ENCODE measurements at places on chromosomes 3 and 15.

DNA sequence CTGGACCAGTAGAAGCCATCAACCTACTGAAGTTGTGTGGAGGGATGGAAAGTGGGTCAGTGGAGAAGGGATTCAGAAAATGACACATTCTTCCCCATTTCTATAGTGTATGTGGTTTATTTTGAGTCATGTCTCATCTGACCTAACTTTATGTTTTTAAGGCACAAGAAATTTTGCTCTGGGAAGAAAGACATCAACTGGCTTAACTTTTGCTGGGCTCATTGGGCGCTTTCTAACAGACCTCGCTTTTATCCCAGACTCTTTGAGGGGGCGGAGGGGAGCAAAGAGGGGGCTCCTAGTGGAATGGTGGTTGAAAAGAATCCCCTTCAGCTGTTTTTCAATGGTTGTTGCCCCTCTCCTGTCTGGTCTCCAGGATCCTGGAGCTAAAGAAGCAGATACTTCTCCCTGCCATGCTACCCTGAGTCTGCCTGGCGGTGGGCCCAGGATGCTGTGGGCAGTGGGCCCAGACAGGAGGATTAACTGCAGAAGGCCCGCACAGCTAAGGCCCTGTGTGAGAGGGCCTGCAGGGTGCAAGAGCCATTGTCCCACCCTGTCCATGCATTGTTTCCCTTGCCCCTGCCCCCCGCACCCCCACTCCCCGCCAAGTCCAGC lies 14.5 kb downstream of the CSRNP1 start:
- DNase-seq = no peak

- DNase-seq = peak; percentile 53
Observed at GRCh38 chr3:53978386-53978785, 86.7 kb upstream of the SELENOK start.

- peak; percentile 88 for DNase-seq
Observed at GRCh38 chr15:84748274-84749110, at the start of gene ZNF592. Gene ZNF592 (plus strand): TSS chr15:84748592. CDS start chr15:84782676, 34,084 bp downstream.

- DNase-seq = no peak
Observed at GRCh38 chr3:196360586-196360985, 22.4 kb upstream of the TM4SF19 start.

GRCh38 chr3:169660709-169661360 lies 2.7 kb downstream of the MECOM start:
- DNase-seq = peak; percentile 54

GRCh38 chr3:195895078-195895860 lies 13.1 kb downstream of the TNK2 start:
- DNase-seq = peak; percentile 66

- DNase-seq = no peak
Observed at GRCh38 chr15:70955151-70955550, 62.5 kb downstream of the LRRC49 start.

- DNase-seq = no peak
Observed at GRCh38 chr3:159038405-159038804, 236.6 kb downstream of the MFSD1 start.

- DNase-seq = no peak
Observed at GRCh38 chr3:54541369-54541768, 386.5 kb downstream of the LRTM1 start.

- DNase-seq = no peak
Observed at GRCh38 chr3:148551767-148552260, 145.9 kb upstream of the AGTR1 start.

GRCh38 chr15:75666823-75667501 lies 19.2 kb downstream of the SNX33 start:
- DNase-seq = no peak

GRCh38 chr15:50262533-50262932 lies 3.0 kb downstream of the HDC start:
- no peak for DNase-seq

- DNase-seq = no peak
Observed at GRCh38 chr15:27722102-27722501, 377.0 kb downstream of the OCA2 start.

GRCh38 chr3:171790898-171791691 lies 19.2 kb downstream of the PLD1 start:
- no peak for DNase-seq

GRCh38 chr3:51538115-51538458 lies 432 bp upstream of the RAD54L2 start:
- DNase-seq = no peak

- no peak for DNase-seq
Observed at GRCh38 chr15:40150163-40150925, 10.5 kb upstream of the BUB1B start.

- no peak for DNase-seq
Observed at GRCh38 chr3:101128786-101129185, 135.6 kb upstream of the ABI3BP start.

DNA sequence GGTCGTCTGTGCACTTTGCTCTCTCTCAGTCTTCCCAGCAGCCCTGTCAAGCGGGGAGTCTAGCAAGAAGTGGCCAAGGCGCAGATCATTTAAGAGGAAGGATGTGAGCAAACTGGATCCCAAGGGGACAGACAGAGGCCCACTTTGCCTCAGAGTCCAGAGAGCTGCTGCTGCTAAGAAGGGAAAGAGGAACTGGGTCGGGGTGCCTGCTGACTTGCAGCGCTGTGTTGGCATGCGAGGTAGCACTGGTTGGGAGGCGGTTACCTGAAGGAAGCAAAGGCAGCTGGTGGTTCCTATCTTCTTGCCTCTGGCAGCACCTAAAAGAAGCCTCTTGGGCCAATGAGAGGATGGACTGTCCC lies 28.1 kb downstream of the SMAD3 start:
- no peak for DNase-seq

DNA sequence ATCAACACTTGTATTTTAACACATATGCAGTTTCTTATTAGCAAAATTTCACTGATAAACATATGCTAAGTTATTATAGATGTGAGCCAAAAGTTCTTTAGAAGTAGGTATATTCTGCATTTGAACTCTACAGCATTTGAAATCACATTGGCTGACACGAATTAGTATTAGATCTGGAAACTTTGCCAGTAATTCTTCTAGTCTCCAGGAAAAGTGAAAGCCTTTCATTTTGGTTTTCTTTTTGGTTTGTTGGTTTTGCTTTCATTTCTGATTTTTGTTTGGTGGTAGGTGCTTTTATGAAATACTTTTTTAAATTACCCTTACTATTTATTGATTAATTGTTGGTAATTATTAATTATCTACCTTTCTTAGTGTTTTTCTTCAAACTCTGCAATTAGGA lies 72.9 kb downstream of the RBMS3 start:
- no peak for DNase-seq

GRCh38 chr3:69364354-69364753 lies 21.5 kb downstream of the FRMD4B start:
- DNase-seq = no peak

- no peak for DNase-seq
Observed at GRCh38 chr3:40185029-40185695, 124.3 kb upstream of the EIF1B start.

DNA sequence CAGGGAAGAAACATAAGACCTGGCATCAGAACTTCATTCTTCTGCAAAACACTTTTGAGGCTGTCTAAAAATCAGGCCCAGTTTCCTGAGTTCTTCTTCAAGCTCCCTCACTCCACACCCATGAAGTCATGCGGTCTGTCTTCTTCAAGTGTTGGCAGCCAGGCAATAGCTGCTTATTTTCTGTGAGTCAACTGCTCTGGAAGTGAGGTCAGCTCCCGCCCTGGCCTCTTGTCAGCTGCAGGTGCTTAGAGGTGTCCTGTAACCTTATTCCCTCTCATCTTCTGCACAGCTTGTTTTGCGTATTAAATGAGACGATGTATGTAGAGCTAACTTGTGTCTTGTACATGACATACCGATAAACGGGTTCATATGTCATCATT lies 226.1 kb downstream of the ADAMTS17 start:
- no peak for DNase-seq

GRCh38 chr3:194269610-194270145 lies 81.5 kb downstream of the CPN2 start:
- DNase-seq = peak; percentile 77

Data from ecto neural progenitor cell (in vitro differentiated cells).